Aorta (tissue), 5 donors: ENCODE measurements at places on chromosomes 5 and 9. TPM values are rescaled to one million over a fixed set of nuclear protein-coding genes. Genes with fewer than 3 reads are reported as not detected.

- no peak for DNase-seq
Measured at GRCh38 chr5:40356248-40356647, 323.5 kb upstream of the PTGER4 start.

- no peak for DNase-seq
Measured at GRCh38 chr9:72092820-72093219, 32.4 kb upstream of the C9orf57 start.

GRCh38 chr5:6961837-6962635, 248.8 kb downstream of the TENT4A start:
- DNase-seq, result no peak

GRCh38 chr5:39998518-39998917, 573.7 kb upstream of the DAB2 start:
- no peak for DNase-seq

GRCh38 chr5:78761840-78762239, 113.3 kb upstream of the LHFPL2 start:
- no peak for DNase-seq

Gene KCNN2
- 0.57 TPM for total RNA-seq

Gene SPINK13
- not detected for total RNA-seq

Gene WWC1
- total RNA-seq, result 0.36 TPM

Gene TSPAN17
- 22.9 TPM for total RNA-seq
